Inflammatory macrophage treated with lipopolysaccharide for 4 hours (primary cell): ENCODE measurements at places on chromosomes 16 and 17.

- no peak for DNase-seq
Measured at GRCh38 chr16:8026450-8026849, 563.9 kb downstream of the TMEM114 start.

DNA sequence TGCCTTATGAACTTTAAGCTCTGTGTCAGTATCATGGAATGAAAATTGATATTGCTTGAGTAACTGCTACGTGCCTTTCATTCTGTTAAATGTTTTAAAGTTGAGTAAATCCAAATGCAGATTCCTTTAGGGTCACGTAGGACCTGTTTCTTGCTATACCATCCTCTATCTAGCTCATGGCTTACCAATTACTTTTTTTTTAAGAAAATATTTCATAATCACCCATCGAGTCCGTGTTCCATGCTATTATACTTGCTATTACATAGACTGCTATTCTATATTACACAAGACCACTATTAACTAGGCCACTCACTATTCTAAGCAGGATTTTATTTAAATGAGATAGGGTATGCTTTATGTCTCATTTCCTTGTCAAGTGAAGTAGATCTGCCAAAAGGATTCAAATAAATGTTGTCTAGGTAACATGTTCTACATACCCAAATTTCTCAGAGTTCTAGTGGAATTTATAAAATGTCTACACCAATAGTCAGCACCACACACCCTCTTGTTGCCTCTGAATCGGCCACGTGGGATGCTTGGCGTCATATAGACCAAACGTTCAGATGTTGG is 11.9 kb downstream of the ANKFN1 start:
- DNase-seq: no peak

GRCh38 chr17:49180303-49180702 is 30.1 kb downstream of the GNGT2 start:
- peak; percentile 77 for DNase-seq

GRCh38 chr16:67451704-67452435 is 20.9 kb downstream of the HSD11B2 start:
- no peak for DNase-seq

- peak; percentile 85 for DNase-seq
Measured at GRCh38 chr17:7889166-7889955, 772 bp downstream of the CHD3 start.

DNA sequence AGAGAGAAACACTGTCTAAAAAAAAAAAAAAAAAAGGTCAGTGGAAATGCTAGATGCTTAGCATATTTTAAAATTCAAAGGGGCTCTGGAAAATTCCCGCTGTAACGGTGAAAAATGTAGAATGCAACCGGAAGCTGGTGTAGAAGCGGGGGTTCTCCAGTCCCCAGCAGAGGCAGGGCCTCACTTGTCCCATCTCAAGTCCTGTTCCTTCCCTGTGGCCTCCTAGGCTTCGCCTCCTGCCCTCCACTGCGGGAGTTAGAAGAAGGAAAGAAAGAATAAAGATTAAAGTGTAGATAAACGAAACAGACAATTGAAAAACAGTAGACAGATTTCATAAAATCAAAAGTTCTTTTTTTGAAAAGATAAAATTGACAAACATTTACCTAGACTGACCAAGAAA is 14.8 kb upstream of the ZNF287 start:
- no peak for DNase-seq

DNA sequence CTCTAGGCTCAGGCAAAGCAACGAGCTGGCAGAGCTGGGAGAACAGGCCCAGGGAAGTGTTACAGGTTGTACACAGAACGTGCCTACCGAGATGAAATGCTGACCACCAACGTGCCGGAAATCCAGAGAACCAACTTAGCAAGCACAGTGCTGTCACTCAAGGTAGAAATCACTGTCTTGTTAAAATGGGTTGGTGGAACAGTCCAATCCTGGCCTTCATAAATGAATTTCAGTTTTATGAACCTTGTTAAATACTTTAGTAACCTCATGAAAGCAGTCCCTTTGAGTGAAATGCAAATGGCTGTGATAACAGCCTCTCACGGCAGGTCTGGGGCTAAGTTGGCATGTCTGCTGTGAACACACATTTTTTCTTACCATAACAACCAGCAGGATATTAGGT is 29.0 kb downstream of the ETV4 start:
- DNase-seq: no peak

DNA sequence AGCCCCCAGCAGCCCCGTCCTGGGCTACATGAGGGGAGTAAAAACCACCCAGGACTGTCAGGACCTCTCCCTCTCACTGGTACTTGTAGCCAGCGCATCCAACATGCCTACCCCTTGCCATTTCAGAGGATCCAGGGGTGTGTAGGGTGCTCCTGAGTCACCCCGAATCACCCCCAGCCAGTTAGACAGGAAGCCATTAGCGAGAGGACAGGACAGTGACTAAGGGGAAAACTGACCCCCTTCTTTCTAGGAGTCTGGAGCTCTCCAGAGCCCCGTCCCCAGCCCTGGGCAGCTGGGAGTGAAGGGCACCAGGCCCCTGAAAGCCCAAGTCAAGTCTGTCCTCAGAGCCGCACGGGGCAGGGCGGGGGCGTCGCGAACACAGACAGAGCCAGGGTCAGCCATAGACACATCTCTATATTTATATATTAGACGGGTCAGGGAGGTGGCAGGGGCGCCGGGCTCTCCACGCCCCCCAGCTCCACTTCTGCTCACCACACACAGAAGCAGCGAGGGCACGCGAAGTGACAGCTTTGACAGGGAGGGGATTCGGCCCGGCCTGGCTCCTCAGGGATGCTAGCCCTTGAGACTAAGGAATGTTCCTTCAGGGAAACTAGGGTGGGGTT is 485 bp upstream of the GDPD3 start:
- no peak for DNase-seq

- no peak for DNase-seq
Measured at GRCh38 chr16:87126403-87127025, 190.7 kb downstream of the C16orf95 start.

GRCh38 chr16:77820340-77820739 is 32.0 kb downstream of the VAT1L start:
- no peak for DNase-seq

DNA sequence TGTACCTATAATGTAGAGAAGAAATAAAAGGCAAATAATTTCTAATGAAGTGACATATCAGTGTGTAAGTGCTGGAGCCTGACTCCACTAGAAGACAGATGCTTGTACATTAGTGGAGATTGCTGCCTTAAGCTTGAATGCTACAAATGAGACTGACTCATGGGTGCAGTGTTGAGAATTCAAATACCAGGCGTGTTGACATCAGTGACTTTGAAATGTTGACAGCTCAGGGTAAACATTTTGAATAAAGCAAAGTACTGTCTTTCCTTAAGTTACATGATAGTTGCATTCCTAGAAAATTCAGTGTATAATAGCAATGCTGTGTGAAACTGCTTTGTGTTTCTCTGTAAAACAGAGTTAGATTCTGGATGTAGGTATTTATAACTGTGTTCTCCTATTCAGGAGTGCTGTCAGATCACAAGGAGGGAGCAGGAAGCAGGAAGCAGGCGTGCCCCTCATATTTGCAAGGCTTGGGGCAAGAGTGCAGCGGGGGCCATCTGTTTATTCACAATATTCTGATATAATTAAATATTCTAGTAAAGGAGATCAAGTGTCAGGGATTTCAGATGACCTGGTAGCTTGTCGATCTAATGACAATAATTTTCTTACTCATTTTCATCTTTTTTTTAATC is 119.0 kb downstream of the SPECC1 start:
- no peak for DNase-seq

GRCh38 chr16:84324434-84325262 is 30.0 kb downstream of the WFDC1 start:
- DNase-seq: peak; percentile 59

DNA sequence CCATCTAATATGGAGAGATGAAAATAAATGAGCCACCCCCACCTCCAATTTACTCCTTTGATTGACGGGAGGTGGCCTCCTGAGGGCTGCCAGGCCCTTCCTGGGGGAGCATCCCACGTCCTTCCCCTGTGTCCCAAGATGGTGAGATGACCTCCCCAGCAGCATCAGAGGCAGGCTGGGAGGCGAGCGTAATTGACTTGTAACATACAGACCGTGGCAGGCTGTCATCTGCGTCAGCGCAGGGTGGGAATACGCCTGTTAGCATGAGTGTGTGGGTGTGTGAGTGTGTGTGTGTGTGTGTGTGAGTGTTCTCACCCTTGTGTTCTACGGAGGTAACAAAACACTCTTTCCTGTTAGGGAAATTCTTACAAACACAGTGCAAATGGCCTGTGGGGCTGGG is 156.9 kb upstream of the CIBAR2 start:
- DNase-seq: peak; percentile 29

DNA sequence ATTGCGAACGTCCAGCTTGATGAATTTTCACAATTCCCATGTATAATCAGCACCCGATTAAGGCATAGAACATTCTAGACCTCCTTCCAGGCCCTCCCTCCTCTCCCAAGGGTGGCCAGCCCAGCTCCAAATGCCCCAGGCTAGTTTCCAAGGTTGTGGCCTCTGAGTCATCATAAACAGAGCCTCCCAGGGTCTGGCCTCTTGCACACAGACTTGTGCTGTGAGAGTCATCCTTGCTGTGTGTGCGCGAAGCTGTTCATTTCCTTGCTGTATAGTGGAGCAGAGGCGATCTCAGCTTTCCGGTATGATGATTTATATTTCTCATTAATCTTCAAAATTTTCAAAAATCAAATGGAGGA is 20.5 kb upstream of the JPH3 start:
- DNase-seq: peak; percentile 60

- DNase-seq: no peak
Measured at GRCh38 chr17:68780596-68780995, 174.6 kb downstream of the ABCA8 start.

GRCh38 chr17:38881600-38882191 is 11.8 kb downstream of the LASP1 start:
- DNase-seq: peak; percentile 45

GRCh38 chr17:81599719-81600486 is 37.0 kb downstream of the NPLOC4 start:
- no peak for DNase-seq

DNA sequence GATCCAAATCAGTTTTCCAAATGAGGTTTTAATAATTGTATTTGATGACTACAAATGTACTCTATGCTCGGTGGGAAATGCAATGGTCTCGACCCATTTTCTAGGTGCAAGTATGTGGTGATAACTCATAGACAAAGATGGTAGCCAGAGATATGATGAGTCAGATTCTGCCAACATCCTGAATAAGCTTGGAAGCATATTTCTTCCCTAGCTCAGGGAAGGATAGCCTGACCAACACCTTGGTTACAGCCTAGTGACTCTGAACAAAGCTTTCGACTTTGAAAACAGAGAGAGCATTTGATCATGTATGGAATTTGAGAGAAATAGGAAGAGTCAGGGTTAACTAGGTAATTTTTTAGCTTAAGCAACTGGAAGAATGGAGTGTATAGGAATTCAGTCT is 128.3 kb upstream of the MYOCD start:
- DNase-seq: no peak

DNA sequence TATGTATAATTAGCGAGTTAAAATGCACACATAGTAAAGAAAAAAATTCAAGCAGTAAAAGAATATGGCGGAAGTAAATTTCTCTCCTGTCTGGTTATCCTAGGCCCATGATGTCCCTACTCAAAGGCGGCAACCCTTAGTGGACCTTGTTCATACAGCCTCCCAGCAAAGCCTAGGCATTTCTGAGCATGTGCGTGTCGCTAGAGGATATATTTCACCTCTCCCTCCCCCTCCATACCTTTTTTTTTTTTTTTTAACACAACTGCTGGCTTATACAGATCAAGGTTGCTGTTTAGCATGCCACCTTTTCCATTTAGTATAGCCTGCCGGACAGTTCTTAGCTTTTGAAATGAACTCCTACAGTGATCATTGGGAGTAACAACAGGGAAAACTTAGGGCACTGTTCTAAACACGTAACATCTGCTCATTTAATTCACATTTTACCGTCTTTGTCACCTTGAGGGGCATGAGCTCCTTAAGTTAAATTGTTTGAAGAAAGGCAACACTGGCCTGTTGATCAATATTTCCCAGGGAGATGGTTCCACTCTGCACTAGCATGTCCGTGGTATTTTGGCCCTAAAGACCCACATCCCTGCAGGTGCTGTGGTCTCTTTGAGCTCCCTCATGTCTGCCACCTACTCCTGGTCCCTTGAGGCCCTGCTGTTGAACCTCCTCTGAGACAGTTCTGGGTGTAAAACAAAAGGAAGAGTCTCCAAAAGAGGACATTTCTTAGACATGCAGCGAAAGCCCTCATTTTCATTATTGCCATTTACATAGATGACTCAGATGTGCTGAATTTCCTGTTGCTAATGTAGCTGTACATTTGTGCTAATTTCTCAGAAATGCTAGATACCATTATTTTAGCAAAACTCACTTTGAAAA is 4.1 kb upstream of the TNFRSF13B start:
- no peak for DNase-seq

- no peak for DNase-seq
Measured at GRCh38 chr16:12874186-12874585, 27.2 kb upstream of the SHISA9 start.

GRCh38 chr17:7834542-7834956 is 532 bp downstream of the KDM6B start:
- DNase-seq: peak; percentile 91

- no peak for DNase-seq
Measured at GRCh38 chr17:31412511-31412910, 21.0 kb downstream of the RAB11FIP4 start.

DNA sequence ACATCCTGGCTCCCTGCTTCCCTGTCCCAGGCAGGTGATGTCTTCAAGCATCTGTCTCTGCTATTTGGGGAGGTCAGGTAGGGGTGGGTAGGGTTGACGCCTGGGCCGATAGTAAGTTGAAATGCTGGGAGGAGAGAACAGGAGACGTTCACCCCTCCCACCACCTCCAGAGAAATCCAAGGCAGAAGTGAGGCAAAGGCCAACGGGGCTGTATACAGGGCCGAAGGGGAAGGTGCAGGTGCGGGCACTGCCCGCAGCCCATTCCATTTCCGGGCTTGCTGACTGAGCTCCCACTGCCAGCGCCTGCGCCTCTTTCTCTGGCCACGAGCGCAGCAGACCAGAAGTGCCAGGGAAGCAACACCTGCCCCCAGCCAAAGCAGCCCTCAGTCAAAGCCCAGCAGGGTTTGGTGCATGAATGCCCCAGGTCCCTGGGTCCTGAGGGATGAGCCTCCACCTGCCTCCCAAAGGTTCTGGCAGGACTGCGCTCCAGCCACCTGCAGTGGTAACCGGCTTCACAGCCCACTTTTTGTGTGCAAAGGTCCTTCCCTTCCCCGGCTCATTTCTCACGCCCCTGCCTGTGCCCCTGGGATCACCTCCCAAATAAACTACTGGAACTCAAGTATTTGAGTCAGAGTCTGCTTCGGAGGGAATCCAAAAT is 127.6 kb upstream of the TNRC6C start:
- DNase-seq: no peak

DNA sequence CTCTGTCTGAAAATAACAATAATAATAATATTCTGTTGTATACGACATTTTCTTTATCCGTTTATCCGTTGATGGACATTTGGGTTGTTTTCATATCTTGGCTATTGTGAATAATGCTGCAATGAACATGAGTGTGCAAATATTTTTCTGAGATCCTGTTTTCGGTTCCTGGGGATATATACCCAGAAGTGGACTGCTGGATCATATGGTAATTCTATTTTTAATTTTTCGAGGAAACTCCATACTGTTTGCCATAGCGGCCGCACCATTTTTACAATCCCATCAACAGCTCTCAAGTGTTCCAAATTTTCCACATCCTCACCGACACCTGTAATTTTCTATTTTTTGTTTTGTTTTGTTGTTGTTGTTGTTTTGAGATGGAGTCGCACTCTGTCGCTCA is 5.3 kb upstream of the PRSS41 start:
- peak; percentile 52 for DNase-seq
